ENCODE measurements at places on chromosomes 11 and 22.

GRCh38 chr11:120660024-120660565, 148.5 kb downstream of the GRIK4 start:
- peak; percentile 6 for DNase-seq

GRCh38 chr11:100726680-100727079, 39.6 kb downstream of the ARHGAP42 start:
- no peak for DNase-seq

DNA sequence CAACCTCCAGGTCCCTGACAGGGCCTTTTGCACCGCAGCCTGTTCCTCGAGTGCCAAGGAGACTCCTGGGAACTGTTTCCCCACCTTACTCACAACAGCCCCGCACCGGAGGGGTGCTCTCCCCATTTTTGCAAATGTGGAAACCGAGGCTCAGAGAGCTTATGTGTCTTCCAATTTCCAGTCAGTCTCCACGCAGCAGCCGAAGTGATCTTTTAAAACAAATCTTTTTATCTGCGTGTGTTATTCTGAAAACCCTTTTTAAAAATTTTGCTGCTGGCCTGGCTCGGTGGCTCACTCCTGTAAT, 409 bp upstream of the TMEM134 start:
- DNase-seq = no peak

- no peak for DNase-seq
Observed at GRCh38 chr11:44067266-44067665, 1.2 kb downstream of the ACCS start.

GRCh38 chr11:12285811-12286222, 91.6 kb upstream of the PARVA start:
- no peak for DNase-seq

DNA sequence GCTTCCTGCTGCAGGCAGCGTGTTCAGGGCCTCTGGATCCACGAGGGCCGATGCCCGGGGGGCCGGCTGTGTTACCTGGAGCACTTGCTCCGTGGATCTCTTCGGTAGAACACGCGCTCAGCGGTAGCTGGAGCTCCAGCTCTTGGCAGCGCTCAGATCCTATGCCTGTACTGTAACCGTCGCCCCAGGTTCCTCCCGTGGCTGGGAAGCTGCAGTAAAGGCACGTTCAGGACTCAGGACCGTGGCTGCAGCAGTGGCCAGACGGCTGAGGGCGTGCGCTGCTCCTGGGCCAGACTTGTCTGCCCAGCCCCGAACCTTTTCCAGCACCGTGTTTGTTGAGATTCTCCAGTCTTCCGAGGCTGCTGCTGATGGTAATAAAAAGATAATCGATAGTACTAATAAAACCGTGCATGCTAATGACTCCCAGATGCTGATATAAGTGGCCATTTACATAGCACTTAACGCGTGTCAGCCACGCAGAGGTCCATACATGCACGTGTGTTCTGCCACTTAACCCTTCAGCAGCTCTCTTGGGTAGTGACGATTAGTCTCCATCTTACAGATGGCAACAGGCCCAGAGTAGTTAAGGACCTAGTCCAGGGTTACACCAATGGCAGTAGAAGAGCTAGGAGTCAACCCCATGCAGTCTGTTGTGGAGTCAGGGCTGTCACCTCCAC, 1.4 kb downstream of the MOV10L1 start:
- no peak for DNase-seq

DNA sequence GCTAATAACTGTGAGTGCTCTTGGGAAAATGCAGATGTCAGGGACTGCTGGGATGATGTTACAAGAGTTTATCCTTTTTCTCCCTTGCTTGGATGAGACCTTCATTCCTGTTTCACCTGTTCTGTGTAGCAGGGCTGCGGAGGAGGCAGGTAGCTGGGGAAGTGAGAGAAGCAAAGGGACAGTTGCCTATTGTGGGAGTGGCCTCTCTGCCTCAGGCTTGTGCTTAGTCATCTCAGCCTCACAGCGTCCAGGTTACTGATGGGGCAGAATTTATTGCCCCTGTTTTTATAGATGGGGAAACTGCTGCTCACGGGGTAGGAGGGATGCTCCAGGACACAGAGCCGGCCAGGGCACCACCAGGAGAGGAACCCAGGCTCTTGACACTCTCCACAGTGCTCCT, 1.7 kb downstream of the STX3 start:
- DNase-seq = no peak

DNA sequence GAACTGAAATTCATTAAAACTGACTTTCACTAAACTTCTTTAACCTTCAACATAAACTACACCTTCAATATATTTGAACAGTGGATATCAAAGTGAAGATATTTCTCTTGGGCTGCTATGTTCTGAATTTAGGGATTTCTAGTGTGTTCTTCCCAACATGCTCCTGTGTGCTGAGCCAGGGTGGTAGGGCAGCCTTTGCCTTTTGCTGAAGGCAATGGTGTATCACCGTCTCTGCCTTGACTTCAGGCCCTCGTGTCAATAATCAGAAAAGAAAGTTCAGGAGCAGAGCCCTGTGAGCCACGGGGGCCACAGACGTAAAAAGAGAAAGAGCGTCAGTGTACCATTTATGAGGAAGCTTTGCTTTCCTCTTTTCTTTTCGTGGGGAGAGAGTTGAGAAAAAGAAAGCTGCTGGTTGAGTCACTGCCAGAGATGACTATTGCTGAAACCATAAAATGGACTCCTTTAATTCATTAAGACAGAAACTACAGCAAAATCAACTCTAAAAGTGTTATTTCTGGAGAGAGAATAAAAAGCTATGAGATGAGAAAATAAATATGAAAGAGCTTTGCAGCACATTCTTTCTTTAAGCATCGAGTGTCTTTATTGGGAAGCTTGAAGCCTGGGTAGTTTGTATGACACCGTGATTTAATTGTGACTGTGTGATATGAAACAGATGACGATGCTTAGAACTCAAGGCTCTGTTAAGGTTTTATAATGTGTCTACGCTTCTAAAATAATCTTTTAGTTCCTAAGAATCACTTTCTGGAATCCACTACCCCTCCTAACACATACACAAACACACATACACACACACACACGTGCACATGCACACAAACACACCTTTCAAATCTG, 271.8 kb upstream of the MTNR1B start:
- DNase-seq = no peak

GRCh38 chr11:27107548-27107947, 66.9 kb downstream of the BBOX1 start:
- no peak for DNase-seq

GRCh38 chr11:48028914-48029680, 48.7 kb downstream of the PTPRJ start:
- DNase-seq = no peak

GRCh38 chr22:35446365-35446764, 46.4 kb downstream of the MCM5 start:
- no peak for DNase-seq

- DNase-seq = no peak
Observed at GRCh38 chr11:128488471-128488870, 98.9 kb downstream of the ETS1 start.

DNA sequence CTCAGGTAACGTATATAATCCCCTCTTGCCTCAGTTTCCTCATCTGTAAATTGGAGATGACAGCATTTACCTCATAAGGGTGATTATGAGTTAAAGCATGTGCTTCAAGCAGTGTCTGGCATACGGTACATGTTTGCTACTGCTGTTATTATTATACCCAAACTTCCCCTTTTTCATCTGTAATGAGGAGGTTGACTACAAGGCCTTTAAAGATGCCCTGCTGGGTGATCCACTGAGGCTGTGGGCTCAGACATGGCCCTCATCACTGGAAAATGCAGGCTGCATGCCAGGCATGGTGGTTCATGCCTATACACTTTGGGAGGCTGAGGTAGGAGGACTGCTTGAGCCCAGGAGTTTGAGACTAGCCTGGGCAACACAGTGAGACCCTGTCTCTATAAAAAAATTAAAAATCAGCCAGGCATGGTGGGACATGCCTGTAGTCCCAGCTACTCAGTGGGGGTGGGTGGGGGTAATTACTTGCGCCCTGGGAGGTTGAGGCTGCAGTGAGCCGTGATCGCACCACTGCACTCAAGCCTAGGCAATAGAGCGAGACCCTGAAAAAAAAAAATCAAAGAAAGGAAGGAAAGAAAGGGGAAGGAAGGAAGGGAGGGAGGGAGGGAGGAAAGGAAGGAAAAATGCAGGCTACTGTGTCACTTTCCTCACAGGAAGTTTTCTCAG, 4.3 kb downstream of the PIK3IP1 start:
- DNase-seq = no peak

DNA sequence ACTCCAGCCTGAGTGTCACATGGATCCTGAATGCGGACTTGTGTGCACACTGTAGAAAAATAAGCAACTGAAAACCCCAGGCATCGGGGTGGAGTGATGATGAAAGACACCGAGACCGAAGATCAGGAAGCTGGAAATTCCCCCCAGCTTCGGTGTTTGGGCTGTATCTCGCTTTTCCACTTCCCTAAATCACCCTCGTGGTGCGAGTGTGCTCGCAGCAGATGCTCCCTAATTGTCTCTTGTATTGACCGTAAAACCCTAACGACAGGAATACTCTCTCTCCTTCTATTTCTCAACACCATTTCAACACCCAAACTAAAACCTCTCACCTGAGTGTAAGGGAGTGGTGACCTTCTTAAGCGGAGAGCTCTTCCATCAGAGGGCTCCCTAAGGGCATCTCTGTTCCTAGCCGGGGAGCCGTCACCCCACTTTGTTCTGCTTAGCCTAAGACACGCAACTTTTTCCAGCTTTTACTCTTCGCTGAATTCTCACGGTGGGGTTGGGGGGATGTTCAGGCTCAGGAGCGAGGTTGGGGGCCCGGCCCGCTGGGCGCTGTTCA, 635 bp upstream of the GRK3 start:
- peak; percentile 3 for DNase-seq

GRCh38 chr11:117823946-117824420, 561 bp downstream of the FXYD2 start:
- DNase-seq = no peak

DNA sequence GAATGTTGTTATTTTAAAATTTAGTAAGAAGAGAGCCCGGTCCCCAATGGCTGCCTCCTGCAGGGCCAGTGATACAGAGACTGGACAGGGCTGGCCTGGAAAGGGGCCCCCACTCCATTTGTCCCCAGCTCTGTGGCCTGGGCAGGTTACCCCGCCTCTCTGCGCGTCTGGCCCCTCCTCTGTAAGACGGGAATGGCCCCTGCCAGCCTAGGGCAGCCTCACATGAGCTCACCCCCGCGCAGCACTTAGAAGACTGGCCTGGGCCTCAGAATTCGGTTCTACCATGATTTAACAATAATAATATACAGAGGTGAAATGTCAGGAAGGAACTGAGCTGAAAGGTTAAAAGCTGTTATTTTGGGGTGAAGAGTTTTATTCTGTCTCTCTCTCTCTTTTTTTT, 1.3 kb downstream of the APOBEC3G start:
- DNase-seq = no peak

DNA sequence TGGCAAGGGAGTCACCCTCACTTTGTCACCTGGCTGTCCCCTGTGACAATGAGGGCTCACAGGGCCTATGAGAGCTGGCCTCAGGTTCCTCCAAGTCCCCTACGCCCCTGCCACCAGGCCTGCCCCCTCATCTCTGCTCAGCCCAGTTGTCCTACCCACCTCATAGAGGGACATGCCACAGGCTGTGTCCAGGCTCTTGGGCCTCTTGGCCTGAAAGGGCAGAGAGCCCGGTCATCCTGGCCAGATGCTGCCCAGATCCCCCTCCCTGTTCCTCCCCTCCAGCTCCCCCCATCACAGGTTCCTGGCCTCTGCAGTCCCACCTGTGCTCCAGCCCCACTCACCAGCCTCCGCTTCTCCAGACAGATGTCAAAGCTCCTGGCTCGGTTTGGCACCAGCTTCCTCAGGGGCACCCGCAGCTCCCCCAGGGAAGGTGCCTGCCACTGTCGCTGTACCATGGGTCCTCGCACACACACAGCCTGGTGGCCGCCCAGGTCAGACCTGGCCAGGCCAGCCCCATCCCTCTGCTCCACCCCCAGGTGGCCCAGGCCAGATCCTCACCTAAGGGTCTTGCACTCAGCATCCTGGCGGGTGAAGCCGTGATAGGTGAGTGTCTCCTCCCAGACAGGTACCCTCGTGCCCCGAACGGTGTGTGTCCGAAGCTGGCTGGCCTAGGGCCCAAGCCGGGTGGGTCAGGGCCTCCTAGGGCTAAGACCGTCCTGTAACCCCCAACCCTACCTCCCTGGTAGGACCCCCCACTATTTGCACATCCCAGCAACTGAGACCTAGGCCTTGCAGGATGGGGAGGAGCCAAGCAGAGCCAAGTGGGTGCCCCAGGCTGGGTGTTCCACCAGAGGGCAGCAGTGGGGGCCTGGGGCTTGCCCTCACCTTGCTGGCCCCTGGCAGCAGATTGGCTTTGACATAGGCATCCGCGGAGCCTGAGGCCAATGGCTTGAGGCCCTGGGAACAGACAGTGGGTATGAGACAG, 8.3 kb downstream of the NDUFV1 start:
- DNase-seq = peak; percentile 65

DNA sequence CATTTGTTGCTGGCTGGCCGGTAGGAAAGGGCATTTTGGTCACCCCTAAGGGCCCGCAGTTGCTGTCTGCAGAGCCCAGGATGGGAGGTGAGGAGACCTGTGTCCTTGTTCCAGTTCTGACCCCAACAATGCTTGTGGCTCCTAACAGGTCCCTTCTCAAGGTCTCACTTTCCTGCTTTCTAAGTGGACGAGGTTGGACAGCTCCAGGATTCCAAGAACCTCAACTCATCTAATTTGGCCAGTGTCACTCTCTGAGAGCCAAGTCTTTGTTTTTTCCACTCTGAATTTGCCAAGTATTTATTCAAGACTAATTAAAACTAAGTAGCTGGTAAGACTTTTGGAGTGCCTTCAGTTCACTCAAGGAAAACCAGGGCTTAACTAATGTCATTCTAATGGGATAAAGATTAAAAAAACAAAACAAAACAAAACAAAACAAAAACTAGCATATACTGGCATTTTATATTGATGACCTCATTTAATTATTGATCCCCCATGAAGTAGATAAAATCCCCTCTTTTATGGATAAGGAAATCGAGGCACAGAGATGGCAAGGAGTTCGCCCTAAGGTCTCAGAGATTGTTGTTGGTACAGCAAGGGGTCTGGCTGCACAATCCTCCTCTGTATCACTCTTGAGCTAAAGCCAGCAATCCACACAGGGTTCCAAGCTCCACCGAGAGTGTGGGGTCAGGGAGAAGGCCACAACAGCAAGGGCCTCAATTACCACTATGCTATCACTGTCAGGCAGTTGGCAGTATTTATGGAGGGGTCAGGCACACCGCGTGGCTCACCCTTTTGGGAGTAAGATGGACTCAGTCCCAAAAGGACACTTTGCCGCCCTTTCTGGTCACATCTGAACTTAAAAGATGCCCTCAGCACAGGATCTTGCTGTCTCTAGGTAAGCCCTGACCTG, 8.1 kb downstream of the SGSM1 start:
- no peak for DNase-seq
